ENCODE measurements at places on chromosomes 7 and 10. TPM values are rescaled to one million over a fixed set of nuclear protein-coding genes. Genes with fewer than 3 reads are reported as not detected.

Gene SLC18A3
- 21.5 TPM for total RNA-seq

Gene LRRN3
- total RNA-seq: 6.3 TPM

Gene ZNF32
- 32.1 TPM for total RNA-seq

GRCh38 chr7:155778349-155778748 lies 33.9 kb downstream of the SHH start:
- H3K4me3 ChIP-seq: no peak overlapping the region
- H3K36me3 ChIP-seq: no peaks in the 10 kb centered on the region
- peaks cover 4% of the 10 kb centered on the region for H3K27me3 ChIP-seq
- DNase-seq: no peak
- H3K27ac ChIP-seq: no peak overlapping the region

- no peak overlapping the region for H3K4me3 ChIP-seq
- H3K36me3 ChIP-seq: no peaks in the 10 kb centered on the region
- H3K27ac ChIP-seq: no peak overlapping the region
- DNase-seq: no peak
Measured at GRCh38 chr7:116468534-116468933, 31.0 kb upstream of the CAV2 start.

GRCh38 chr7:117017017-117017451 lies 63.7 kb downstream of the ST7 start:
- H3K4me1 ChIP-seq: peaks cover 25% of the 10 kb centered on the region
- no peak for DNase-seq
- no peaks in the 10 kb centered on the region for H3K36me3 ChIP-seq
- H3K27me3 ChIP-seq: peaks cover 2% of the 10 kb centered on the region
- H3K4me3 ChIP-seq: no peak overlapping the region

DNA sequence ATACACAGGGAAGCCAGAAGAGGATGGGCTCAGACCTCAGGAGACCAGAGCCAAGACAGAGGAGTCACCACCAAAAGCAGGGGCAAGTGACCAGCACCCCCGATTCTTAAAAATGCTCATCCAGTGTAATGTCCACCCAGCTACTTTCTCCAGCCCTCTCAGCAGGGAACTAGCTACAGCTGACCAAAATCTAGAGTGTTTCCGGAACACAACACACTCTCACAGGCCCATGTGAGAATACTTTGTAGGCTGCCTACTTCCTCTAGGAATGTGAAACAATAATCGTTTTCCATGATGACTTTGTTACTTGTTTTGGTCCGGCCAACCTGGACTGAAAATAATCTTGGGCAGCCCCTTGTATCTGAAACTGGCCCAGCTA lies 14.5 kb downstream of the PSAP start:
- peaks cover 52% of the 10 kb centered on the region for H3K4me1 ChIP-seq
- peak overlapping the region; percentile 81 for H3K27ac ChIP-seq
- peaks cover 7% of the 10 kb centered on the region for H3K27me3 ChIP-seq
- no peaks in the 10 kb centered on the region for H3K36me3 ChIP-seq
- H3K4me3 ChIP-seq: peak overlapping the region; percentile 80

DNA sequence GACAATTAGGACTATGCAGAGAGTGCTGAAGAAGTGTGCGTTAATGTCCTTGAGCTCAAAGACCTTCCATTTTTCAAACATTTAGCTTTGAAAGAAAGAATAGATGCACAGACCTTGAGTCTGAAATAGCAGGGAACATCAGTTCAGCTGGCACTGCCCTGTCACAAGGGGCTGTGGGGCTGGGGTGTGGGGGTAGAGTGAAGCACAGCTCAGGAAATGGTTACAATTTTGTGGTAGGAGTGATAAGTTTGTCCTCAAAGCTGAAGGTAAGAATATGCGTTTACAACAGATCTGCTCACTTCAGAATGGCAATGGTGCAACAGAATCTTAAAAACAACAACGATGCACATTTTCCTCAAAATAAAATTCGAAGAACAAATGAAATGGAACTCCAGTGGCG lies 33.6 kb downstream of the SMKR1 start:
- H3K36me3 ChIP-seq: no peaks in the 10 kb centered on the region
- no peaks in the 10 kb centered on the region for H3K4me1 ChIP-seq
- no peak overlapping the region for H3K4me3 ChIP-seq
- DNase-seq: no peak
- H3K27ac ChIP-seq: no peak overlapping the region

DNA sequence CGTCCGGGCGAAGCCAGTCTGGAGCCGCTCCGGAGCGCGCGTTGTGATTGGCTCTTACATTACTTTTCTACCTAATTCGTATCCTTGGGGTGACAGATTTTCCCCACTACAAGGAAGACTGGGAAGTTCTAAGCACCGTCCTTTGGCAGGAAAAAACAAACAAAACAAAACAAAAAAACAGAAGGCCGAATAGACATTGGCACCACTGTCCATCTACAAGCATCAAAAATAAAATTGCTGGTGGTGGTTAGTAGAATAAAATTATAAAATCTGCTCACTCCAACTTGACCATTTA lies 651 bp upstream of the SKAP2 start:
- no peaks in the 10 kb centered on the region for H3K36me3 ChIP-seq
- H3K27ac ChIP-seq: peak overlapping the region; percentile 90
- H3K27me3 ChIP-seq: peaks cover 7% of the 10 kb centered on the region
- H3K4me1 ChIP-seq: peaks cover 4% of the 10 kb centered on the region
- peak; percentile 58 for DNase-seq
